ENCODE measurements at places on chromosomes 7 and 10.

DNA sequence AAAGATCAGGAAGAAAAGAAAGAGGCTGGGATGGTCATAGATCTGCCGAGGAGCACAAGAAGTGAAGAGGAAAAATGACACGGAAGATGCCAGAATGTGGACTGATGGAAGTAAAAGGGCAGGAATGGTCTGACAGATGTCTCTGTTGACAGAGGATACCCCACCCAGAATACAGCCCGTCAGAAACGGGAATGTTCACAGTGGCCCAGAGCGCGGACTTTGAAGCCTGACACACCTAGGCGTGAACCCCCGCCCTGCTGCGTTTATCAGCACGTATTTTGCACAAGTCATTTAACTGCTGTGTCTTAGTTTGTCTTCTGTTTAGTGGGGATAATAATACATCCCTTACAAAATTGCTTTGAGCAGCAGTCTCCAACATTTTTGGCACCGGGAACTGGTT, 27.1 kb downstream of the AKR1B1 start:
- no peak for DNase-seq

GRCh38 chr7:38393874-38394273, 120.4 kb upstream of the TARP start:
- DNase-seq, result no peak

DNA sequence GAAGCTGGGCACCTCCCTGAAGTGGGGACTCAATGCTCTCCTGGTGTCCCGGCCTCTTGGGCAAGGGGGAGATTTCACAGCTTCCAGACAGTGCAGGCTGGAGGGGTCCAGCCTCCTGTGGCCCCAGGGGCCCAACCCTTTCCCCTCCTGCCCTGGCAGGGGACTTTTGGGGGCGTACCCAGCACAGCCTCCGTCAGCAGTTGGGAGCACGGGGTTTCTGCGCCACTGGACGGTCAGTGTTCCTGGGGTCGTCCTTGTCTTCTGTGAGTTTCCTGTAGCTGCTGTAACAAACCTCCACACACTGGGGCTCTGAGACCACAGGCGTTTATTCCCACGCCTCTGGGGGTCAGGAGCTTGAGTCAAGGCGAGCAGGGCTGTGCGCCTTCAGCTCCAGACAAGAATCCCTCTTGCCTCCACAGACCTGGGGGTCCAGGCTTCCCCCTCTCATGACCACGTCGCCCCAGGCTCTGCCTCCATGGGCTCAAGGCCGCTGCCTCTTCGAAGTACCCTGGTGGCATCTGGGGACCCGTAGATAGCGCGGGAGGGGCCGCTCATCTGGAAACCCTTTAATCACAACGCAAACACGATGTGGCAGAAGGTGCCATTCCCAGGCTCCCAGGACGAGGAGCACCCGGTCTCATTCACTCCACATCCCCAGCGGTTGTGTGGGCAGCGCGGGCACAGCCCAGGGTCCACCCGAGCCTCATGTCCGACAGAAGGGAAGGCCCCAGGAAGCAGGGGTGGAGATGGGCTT, 14.0 kb downstream of the PWWP2B start:
- DNase-seq, result no peak

- DNase-seq, result no peak
Observed at GRCh38 chr10:127774766-127775559, 38.0 kb downstream of the FOXI2 start.

- DNase-seq, result no peak
Observed at GRCh38 chr10:1736144-1736971, 967 bp downstream of the ADARB2 start.

GRCh38 chr7:142629588-142630260, 119.5 kb upstream of the PRSS1 start:
- no peak for DNase-seq

DNA sequence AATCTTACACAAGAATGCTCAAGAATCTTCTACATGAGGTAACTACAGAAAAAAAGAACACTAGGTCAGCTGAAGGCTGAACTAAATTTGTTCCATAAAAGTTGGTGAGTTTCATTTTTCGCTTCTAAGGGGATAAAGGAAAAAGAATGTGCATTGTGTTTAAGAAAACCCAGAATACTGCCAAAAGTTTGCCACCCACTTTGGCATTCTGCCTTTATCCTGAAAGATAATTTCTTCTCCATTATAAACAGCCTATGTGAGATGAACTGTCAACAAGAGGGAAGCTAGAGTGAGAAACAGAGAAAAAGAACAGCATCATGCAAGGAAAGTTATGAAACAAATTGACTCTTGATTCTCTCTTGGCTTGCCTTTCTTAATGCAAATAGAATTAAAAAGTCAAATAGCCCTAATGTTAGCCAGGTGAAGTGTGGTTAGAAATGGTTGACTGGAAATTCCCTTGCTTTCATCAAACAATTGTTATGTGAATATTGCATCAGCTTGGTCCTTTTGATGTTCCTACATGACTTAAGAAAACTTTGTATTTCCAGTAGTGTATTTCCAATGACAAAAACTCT, 25.8 kb downstream of the STEAP1 start:
- DNase-seq, result no peak

DNA sequence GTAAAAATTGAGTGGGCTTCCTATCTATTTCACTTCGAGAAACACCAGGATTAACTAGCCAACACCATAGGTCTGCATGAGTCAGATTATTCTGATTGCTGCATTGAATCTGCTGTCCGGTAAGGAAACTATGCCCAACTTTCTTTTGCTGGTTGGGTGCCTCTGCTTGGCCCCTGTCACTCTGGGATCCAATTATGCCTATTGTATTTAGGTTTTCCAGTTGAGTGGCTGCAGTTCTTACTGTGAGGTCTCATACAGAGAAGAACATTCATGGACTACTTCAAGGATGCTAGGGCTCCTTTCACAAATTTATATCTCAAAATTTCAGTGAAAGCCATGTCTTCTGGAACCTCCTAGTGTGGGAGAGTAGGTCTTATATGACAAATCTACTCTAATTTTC, 215.1 kb upstream of the SORCS1 start:
- no peak for DNase-seq

- no peak for DNase-seq
Observed at GRCh38 chr7:17318146-17318545, 19.7 kb downstream of the AHR start.

GRCh38 chr10:112769081-112769480, 181.0 kb upstream of the TCF7L2 start:
- no peak for DNase-seq

GRCh38 chr10:112956631-112957350, 6.7 kb downstream of the TCF7L2 start:
- DNase-seq, result no peak

DNA sequence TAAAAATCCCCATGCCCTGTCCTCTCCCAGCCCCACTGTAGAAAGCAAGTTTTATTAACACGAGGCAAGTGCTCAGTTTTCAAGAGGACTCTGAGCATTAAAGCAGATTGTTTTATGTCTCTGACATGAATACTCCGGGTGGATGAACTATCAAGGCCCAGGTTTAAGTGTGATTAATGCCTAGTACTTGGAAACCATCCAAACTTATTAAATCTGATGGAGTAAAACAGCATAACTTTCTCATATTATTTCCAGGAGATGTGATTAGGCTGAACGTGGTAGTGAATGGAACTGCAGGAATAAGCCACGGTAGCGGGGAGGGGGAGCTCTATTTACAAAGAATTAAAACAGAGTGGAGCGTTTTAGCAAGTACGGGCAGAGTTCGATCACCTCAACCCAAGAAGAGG, 144.2 kb upstream of the RNF32 start:
- no peak for DNase-seq

DNA sequence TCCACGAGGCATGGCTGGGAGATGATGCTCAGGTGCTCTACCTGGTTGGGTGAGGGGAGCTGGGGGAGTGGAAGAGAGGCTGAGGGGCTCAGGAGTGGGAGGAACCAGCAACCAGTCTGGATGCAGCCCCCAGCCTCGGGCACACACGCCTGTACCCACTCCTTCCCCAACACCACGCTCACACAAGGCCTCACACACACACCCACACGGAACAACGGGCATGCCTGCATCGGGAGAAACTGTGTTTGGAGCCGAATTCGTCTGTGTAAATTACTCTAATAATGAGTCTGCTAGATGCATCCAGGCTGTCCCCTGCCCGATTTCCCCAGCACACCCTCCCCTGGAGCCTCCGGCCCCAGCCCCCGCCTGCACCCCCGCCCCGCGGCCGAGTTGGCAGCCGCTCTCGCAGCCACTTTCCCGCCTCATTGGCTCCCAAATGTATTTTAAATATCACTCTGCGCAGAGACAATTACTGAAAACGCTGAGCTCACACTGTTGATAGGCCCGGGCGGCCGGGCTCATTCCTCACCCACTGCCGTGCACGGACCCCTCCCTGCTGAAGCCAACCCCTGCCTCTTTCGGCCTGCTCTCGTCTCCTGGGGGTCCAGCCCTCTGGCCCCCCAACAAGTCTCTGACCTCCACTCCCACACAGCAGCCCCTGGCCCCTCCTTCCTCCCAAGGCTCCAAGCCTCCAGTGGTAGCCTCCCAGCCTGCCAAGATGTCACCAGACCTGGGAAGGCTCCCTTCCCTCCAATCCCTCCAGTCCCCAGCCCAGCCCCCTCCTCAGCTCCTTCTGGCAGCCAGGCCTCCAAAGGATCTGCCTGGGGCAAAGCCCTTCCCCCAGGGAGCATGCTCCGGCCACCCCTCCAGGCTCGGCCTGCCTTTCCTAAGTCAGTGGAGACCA, 11.1 kb downstream of the H2BK1 start:
- no peak for DNase-seq

DNA sequence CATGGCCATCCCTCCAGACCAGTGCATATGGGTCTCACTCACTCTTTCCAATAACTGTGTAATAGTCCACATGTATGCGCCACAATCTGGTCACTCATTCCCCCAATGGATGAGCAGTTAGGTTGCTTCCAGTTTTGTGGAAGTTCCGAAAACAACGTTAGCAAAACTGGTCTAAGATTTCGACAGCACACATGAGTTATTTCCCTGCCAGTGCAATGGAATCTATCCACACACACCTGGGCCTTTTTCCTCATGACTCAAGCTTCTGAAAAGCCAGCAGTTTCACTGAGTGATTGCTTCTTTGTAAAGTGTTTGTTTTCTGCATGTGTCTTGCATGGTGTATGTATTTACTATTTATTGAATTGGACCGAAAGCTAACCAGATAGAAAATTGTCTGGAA, 58.8 kb upstream of the FHIP2A start:
- DNase-seq, result no peak

GRCh38 chr7:136514776-136515175, 353.7 kb upstream of the CHRM2 start:
- no peak for DNase-seq

GRCh38 chr10:42149722-42150427, 488.5 kb downstream of the ZNF33B start:
- DNase-seq, result no peak

GRCh38 chr7:147081117-147081516, 964.5 kb downstream of the CNTNAP2 start:
- DNase-seq, result no peak

DNA sequence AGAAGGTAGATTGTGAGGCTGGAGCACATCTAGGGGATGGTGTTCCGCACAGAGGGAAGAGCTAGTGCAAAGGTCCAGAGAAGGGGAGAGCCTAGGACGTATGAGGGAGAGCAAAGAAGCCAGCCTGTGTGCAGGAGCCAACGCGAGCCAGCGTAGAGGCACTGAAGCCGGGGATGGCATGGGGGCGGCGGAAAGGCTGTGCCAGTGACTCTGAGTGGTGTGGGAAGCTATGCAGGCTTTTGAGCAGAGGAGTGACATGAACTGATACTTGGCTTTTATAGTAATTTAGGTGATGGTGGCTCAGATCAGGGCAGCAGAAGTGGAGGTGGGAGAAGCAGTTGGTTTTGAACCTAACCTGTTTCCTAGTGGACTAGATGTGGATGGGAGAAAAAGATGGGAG, 65.8 kb downstream of the ATXN7L1 start:
- DNase-seq, result no peak

DNA sequence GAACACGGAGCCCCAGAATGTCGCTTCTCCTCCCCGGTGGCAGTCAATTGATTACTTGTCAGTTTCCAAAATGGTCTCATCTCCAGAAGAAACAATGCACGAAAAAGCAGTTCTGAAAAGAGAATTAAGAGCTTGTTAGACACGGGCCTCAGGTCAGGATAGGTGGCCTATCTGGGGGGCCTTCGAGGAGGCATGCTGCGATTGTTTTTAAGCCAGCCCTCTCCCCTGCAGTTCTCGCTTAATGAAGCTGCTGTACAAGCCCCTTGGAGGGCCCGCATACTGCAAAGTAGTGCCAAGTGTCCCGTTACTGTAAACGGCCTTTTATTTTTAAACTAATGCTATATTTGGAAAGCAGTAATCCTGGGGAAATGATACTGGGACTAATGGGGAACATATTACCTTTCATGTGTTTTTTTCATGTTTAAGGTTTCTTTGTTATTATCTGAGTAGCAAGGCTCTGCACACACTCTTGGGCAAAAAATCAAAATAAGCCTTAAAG, 114.8 kb upstream of the TCF7L2 start:
- no peak for DNase-seq

- no peak for DNase-seq
Observed at GRCh38 chr7:21327422-21328409, 100.2 kb upstream of the SP4 start.

Data from stimulated activated CD8-positive, alpha-beta memory T cell treated with anti-CD3 and anti-CD28 coated beads, Interleukin-15, amount 100 ng/mL, for 4 hours (primary cell).